ENCODE measurements at places on chromosomes 4 and X. TPM values are rescaled to one million over a fixed set of nuclear protein-coding genes. Genes with fewer than 3 reads are reported as not detected.

- H3K27me3 ChIP-seq, result peaks cover 2% of the 10 kb centered on the region
- H3K36me3 ChIP-seq, result no peaks in the 10 kb centered on the region
Observed at GRCh38 chrX:47224896-47225290, 6.4 kb downstream of the CDK16 start.

- DNase-seq, result no peak
- peaks cover 9% of the 10 kb centered on the region for H3K4me1 ChIP-seq
- H3K36me3 ChIP-seq, result no peaks in the 10 kb centered on the region
- H3K27me3 ChIP-seq, result peaks cover 5% of the 10 kb centered on the region
- H3K4me3 ChIP-seq, result no peak overlapping the region
- H3K27ac ChIP-seq, result no peak overlapping the region
Observed at GRCh38 chr4:32987111-32987510, 2266.9 kb downstream of the PCDH7 start.

DNA sequence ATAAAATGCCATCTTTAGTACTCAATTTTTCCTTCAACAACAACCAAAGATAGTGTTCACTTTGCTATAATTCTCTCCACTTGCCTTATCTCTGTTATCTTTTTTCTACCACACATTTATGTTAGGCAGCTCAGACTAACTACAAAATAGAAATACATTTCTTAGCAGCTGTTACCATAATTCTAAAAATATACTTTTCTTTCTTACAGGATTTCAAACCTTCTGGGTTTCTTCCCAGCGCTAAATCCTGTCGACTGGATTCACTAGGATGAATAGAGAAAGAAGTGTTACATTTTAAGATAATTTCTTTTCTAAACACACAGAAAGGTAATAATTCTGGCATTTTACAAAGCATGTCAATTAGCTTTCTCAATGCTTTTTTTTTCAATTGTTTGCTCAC lies 105.5 kb upstream of the GK2 start:
- no peak for DNase-seq
- H3K4me3 ChIP-seq, result no peak overlapping the region
- peaks cover 3% of the 10 kb centered on the region for H3K4me1 ChIP-seq
- no peaks in the 10 kb centered on the region for H3K36me3 ChIP-seq

- H3K36me3 ChIP-seq, result no peaks in the 10 kb centered on the region
- no peak overlapping the region for H3K4me3 ChIP-seq
- H3K27me3 ChIP-seq, result peaks cover 3% of the 10 kb centered on the region
- no peak for DNase-seq
- H3K27ac ChIP-seq, result no peak overlapping the region
Observed at GRCh38 chrX:3518870-3519269, 172.4 kb upstream of the MXRA5 start.

DNA sequence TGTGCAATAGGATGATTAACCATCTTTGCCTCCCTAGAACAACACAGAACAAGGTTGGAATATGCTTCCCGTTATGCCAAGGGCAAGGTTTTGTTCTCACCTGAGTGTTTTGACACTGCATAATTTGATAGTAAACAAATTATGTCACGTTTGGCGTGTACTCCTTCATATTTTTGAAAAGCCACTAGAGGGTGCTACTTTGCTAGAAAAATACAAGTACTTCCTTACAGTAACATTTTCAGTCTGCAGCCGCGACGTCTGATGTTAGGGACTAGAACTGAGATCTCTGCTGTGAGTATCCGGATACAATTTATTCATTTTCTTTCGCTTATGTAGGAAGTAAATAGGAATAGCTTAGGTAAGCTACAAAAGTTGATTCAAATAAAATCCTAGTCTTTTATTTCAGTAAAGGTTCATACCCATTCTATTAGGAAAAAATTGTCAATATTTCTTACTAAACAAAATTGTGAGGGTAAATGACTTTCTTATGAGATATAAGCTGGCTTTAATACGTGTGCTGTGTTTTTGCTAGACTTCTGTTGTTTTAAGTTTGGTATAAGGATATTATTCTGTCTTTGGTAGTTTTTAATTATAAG lies 181.1 kb upstream of the WDFY3 start:
- no peak overlapping the region for H3K4me3 ChIP-seq
- H3K36me3 ChIP-seq, result no peaks in the 10 kb centered on the region
- DNase-seq, result peak; percentile 24
- H3K4me1 ChIP-seq, result peaks cover 2% of the 10 kb centered on the region

DNA sequence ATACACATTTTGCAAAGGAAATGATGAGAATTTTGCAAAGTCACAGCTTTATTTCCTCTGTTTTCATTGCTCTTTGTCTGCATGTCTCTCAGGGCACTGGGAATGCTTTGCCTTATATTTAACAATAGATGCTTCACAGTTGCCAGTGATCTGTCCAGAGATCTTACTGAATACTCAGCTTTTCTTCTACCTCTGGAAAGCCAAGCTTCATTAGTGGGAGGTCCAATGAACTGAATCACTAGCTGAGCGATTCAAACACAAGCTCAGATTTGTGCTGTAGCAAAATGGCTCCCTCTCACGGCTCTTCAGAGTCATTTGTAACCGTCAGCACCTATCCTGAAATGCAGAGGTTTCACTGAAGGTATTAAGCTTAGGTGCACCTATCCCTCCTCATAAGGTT lies 138.9 kb downstream of the DCLK2 start:
- no peak overlapping the region for H3K27ac ChIP-seq
- peaks cover 5% of the 10 kb centered on the region for H3K4me1 ChIP-seq
- H3K27me3 ChIP-seq, result no peaks in the 10 kb centered on the region
- no peaks in the 10 kb centered on the region for H3K36me3 ChIP-seq
- no peak overlapping the region for H3K4me3 ChIP-seq

GRCh38 chr4:153393397-153393796 lies 48.9 kb downstream of the MND1 start:
- no peaks in the 10 kb centered on the region for H3K36me3 ChIP-seq
- H3K4me3 ChIP-seq, result no peak overlapping the region
- peaks cover under 1% of the 10 kb centered on the region for H3K27me3 ChIP-seq
- no peak for DNase-seq
- H3K27ac ChIP-seq, result no peak overlapping the region

DNA sequence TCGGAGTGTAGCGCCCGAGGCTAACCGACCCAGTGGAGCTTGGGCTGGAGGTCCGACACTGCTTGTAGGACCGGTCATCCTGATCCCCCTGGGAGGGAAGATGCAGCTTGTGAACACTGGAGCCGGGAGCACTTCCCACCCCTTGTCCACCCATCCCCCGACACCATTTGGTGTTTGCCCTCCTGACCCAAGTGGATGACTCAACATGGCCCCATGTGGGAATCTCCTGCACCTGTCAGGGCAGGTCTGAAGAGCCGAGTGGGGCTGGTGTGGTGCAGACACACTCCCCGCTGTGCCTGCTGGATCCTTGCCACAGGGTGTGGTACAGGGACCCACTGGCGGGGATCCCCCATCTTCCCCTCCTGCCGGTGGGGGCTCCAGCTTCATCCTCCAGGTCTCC lies 90.0 kb upstream of the AFAP1 start:
- peak; percentile 70 for DNase-seq
- peak overlapping the region; percentile 59 for H3K27ac ChIP-seq
- H3K4me1 ChIP-seq, result peaks cover 15% of the 10 kb centered on the region
- no peak overlapping the region for H3K4me3 ChIP-seq

DNA sequence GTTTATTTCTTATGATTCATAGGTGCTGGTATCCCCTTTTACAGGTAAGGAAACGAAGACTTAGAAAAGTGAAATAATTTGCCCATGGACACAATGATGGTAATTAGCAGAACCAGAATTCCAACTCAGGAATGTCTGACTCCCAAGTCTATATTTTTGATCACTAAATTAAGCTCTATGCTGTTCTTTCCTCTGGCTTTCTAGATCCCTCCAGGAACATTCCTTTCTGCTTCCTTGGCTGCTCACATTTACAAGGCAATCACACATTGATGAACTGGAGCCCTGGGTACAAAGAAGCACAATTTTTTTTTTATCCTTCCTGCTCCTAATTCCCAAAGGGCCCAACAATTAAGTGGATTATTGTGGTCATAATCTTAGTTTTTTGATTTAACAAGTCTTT lies 7.0 kb upstream of the CDKN2AIP start:
- H3K4me3 ChIP-seq, result no peak overlapping the region
- H3K4me1 ChIP-seq, result peaks cover 1% of the 10 kb centered on the region
- H3K27ac ChIP-seq, result no peak overlapping the region
- H3K36me3 ChIP-seq, result no peaks in the 10 kb centered on the region
- H3K27me3 ChIP-seq, result no peaks in the 10 kb centered on the region
- DNase-seq, result no peak

DNA sequence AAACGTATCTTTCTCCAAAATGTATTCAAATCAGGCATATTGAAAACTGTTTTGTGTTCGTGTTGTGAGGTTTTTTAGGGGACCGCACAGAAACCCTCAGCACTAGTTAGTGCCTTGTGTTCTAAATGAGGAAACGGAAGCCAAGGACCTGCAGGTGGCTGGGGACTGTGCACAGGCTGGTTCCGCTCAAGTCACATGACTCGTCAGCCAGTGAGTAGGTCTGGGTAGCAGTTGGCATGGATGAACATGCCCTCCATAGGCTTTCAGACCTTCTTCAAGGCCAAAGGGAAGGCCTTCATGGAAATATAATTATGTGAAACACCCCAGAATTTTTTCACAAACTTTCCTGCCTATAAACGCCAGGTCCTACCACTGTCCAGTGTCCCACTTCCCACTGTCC lies 1.3 kb upstream of the F11 start:
- H3K4me1 ChIP-seq, result peaks cover 4% of the 10 kb centered on the region
- H3K27me3 ChIP-seq, result peaks cover 3% of the 10 kb centered on the region
- H3K36me3 ChIP-seq, result no peaks in the 10 kb centered on the region
- DNase-seq, result no peak

GRCh38 chr4:78691334-78691754 lies 84.8 kb upstream of the BMP2K start:
- no peaks in the 10 kb centered on the region for H3K4me1 ChIP-seq
- H3K27ac ChIP-seq, result no peak overlapping the region
- H3K4me3 ChIP-seq, result no peak overlapping the region
- no peak for DNase-seq
- no peaks in the 10 kb centered on the region for H3K27me3 ChIP-seq

GRCh38 chr4:98838977-98839618 lies 89.8 kb downstream of the EIF4E start:
- peaks cover 11% of the 10 kb centered on the region for H3K36me3 ChIP-seq
- no peak overlapping the region for H3K27ac ChIP-seq
- H3K4me1 ChIP-seq, result no peaks in the 10 kb centered on the region
- H3K4me3 ChIP-seq, result no peak overlapping the region
- H3K27me3 ChIP-seq, result no peaks in the 10 kb centered on the region

PRR32 gene
- not detected for total RNA-seq

TAF7L gene
- total RNA-seq, result 0.25 TPM

C4orf36 gene
- total RNA-seq, result not detected

SPANXA1 gene
- not detected for total RNA-seq

PDE6B gene
- total RNA-seq, result 2.3 TPM

DOCK11 gene
- total RNA-seq, result 53.1 TPM

HEPH gene
- 2.2 TPM for total RNA-seq

PGAM4 gene
- not detected for total RNA-seq

Measured in glutamatergic neuron (in vitro differentiated cells).